ENCODE measurements at places on chromosomes 4 and X. TPM values are rescaled to one million over a fixed set of nuclear protein-coding genes. Genes with fewer than 3 reads are reported as not detected.

DNA sequence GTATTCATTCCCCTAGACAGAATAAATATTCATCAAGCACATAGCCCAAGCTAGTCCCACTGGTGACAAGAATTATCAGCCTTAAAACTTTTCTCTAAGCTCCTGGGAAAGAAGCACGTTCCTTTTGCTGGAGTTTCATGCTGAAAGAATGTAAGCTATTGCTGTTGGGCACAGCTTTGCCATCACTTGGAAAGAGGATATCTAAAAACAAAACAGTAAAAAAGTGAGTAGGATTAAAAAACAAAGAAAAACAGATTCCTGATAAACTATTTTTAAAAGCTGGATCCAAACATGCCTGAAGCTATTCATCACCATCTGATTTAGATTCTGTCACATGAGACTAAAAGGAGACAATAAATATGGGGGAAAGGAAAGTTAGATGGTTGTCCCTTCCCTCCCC, 176.8 kb downstream of the SCFD2 start:
- H3K36me3 ChIP-seq = no peaks in the 10 kb centered on the region
- no peak overlapping the region for H3K27ac ChIP-seq
- no peak for DNase-seq
- peaks cover 25% of the 10 kb centered on the region for H3K4me1 ChIP-seq

The CCDC120 gene
- 48.6 TPM for total RNA-seq

DNA sequence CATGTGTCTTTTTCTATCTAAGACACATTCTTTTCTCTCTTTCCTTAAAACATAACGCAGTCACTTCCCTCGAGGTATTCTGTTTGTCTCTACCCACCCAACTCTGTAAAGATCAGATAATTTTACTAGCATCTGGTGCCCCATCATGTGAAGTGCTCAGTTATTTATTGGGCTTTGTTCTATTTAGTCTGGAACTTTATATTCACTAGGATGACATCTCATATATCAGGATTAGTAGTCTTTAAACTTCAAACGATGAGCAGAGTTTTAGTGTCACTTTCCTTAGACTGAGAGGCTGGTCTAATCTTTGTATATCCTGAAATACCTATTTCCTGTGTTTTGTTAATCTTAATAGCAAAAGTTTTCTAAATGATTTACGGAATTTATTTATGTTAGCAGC, 445.5 kb upstream of the NDST3 start:
- no peak for DNase-seq
- H3K27me3 ChIP-seq = peaks cover 10% of the 10 kb centered on the region
- H3K36me3 ChIP-seq = no peaks in the 10 kb centered on the region
- H3K27ac ChIP-seq = no peak overlapping the region

The TCEAL6 gene
- not detected for total RNA-seq

GRCh38 chr4:189202869-189203271, 737.8 kb upstream of the FRG1 start:
- no peak for DNase-seq
- H3K27me3 ChIP-seq = peaks cover 13% of the 10 kb centered on the region
- no peaks in the 10 kb centered on the region for H3K36me3 ChIP-seq
- peaks cover 5% of the 10 kb centered on the region for H3K4me1 ChIP-seq

DNA sequence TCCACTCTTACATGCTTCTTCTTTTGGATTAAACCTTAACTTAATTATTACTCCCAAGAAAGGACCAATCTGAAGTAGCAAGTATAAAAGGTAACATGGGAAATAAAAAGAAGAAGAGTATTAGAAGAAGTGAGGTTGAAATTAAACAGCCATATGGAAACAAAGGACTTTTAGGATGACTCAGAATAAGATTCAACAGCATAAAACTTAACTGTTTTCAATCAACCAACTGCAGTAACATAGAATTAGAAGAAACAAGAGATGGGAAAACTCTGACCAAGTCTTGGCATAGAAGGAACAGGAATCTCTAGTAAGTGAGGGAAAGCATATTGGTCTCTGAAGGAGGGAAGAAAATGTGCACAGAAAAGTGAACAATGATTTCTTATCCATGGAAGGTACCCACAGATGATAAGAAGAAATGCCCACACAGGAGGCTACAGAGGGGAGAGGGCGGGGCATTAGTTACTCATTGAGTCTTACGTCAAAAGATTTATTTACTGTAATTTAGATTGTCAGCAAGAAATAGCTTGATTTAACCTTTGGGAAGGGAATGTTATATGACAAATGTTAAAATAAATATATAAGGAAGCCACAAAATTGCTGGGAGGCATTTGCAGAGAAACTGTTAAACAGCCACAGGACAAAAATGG, 177.3 kb downstream of the BANK1 start:
- no peaks in the 10 kb centered on the region for H3K27me3 ChIP-seq
- DNase-seq = no peak

- no peaks in the 10 kb centered on the region for H3K27me3 ChIP-seq
- DNase-seq = no peak
- peaks cover 11% of the 10 kb centered on the region for H3K4me1 ChIP-seq
- peak within 1 kb of the TSS; percentile 55 for H3K27ac ChIP-seq
- peak within 1 kb of the TSS; percentile 75 for H3K4me3 ChIP-seq
These were observed at the start of gene ASB9 for GRCh38 chrX:15269618-15270521. Gene ASB9 (minus strand): TSS chrX:15270083. CDS start chrX:15269874, 209 bp downstream.

Data from type B pancreatic cell (in vitro differentiated cells).